SK-N-SH (cell line): ENCODE measurements at places on chromosomes 11 and 22. TPM values are rescaled to one million over a fixed set of nuclear protein-coding genes. Genes with fewer than 3 reads are reported as not detected.

IGF2 gene
- 0.05 TPM in 1 of 2 replicates, not detected in the other for polyA plus RNA-seq

ZNRF3 gene
- 2.9 and 4.2 TPM in 2 replicates for polyA plus RNA-seq

MS4A4E gene
- polyA plus RNA-seq, result not detected in 2 replicates

ARHGAP42 gene
- polyA plus RNA-seq, result 0.02 and 0.05 TPM in 2 replicates

OR5D18 gene
- not detected in 2 replicates for polyA plus RNA-seq

AP1B1 gene
- polyA plus RNA-seq, result 40.4 and 51.9 TPM in 2 replicates

PLEKHB1 gene
- polyA plus RNA-seq, result 9.7 and 10.2 TPM in 2 replicates

C22orf31 gene
- not detected in 2 replicates for polyA plus RNA-seq

FGF4 gene
- not detected in 2 replicates for polyA plus RNA-seq

GPR83 gene
- polyA plus RNA-seq, result 0.02 TPM in 2 replicates

NUP50 gene
- 4.7 and 7.3 TPM in 2 replicates for polyA plus RNA-seq

ANKRD13D gene
- polyA plus RNA-seq, result 50.2 and 51.4 TPM in 2 replicates

TRIM44 gene
- polyA plus RNA-seq, result 34.1 and 45.8 TPM in 2 replicates

CDC42BPG gene
- polyA plus RNA-seq, result 0.33 and 0.42 TPM in 2 replicates

PHETA2 gene
- polyA plus RNA-seq, result 0.05 and 0.18 TPM in 2 replicates

PGM2L1 gene
- polyA plus RNA-seq, result 0.90 and 1.0 TPM in 2 replicates

BTG4 gene
- 0.26 and 0.34 TPM in 2 replicates for polyA plus RNA-seq

ALKBH3 gene
- 27.0 and 34.2 TPM in 2 replicates for polyA plus RNA-seq
